ENCODE measurements at places on chromosomes 7 and 10.

GRCh38 chr10:119762805-119763798 is 37.3 kb downstream of the INPP5F start:
- H3K4me1 ChIP-seq = peaks cover 10% of the 10 kb centered on the region
- peaks cover 2% of the 10 kb centered on the region for H3K36me3 ChIP-seq
- no peak overlapping the region for H3K4me3 ChIP-seq
- no peak overlapping the region for H3K27ac ChIP-seq
- no peak for DNase-seq

DNA sequence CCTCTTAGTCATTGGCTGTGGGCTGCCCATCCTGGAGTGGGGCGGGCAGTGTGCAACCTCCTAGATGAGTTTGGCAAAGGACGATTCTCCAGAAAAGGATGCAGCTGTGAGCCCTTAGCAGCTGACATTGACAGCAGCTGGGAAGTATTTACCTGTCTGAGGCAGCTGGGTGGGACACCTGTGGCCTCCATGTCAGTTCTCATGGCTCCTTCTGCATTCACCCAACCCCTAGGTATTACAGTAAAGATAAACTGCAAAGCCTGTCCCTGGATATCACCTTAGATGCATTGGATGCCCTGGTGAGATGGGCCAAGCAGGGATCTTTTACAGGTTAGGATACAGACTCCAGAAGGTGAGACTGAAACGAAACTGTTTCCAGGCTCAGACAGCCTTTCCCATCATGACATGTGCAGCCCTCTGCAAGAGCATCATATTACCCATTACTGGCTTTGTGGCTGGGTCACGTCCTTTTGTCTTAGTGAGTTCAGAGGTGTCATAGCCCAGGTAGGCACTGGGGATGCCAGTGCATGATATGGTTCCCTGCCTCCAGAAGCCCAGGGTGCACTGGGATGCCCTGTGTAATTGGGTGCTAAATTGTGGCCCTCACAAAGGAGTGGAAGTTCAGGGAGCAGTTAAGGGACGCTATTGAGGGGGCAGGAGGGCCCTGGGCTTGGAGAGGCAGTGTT is 28.9 kb downstream of the MINDY4 start:
- no peak overlapping the region for H3K27ac ChIP-seq
- H3K4me3 ChIP-seq = no peak overlapping the region
- no peaks in the 10 kb centered on the region for H3K27me3 ChIP-seq
- peaks cover 21% of the 10 kb centered on the region for H3K4me1 ChIP-seq
- H3K36me3 ChIP-seq = peaks cover 9% of the 10 kb centered on the region

GRCh38 chr10:25582961-25583360 is 351.1 kb upstream of the MYO3A start:
- no peak overlapping the region for H3K4me3 ChIP-seq
- H3K27me3 ChIP-seq = no peaks in the 10 kb centered on the region
- H3K36me3 ChIP-seq = peaks cover 24% of the 10 kb centered on the region
- H3K4me1 ChIP-seq = peaks cover 21% of the 10 kb centered on the region

DNA sequence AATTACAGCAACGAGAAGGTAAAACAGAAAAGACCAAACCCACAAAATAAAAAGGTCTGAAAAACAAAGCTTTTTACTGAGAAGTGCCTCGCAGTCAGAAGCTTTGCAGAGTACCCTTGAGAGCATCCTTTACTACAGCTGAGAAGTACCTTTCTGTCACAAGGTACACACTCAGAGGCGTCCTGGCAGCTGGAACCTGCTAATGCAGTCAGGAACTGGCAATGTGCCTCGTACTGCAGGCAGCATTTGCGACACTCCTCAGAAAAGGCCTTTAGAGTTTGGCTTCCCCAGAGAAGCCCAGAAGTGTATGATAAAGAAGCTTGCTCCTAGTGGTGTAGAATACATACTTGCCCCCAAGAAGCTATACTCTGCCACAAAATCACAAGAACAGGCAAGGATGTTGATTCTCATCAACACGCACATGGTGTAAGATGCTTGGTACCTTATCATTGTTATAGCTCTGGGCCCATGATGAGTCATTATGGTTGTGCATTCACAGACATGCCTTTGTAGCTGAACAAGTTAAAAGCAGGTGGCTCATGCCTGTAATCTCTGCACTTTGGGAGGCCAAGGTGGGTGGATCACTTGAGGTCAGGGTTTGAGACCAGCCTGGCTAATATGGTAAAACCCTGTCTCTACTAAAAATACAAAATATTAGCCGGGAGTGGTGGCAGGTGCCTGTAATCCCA is 2.0 kb upstream of the GTPBP4 start:
- no peaks in the 10 kb centered on the region for H3K27me3 ChIP-seq
- peaks cover 24% of the 10 kb centered on the region for H3K4me1 ChIP-seq
- H3K4me3 ChIP-seq = peak overlapping the region; percentile 92
- peaks cover 11% of the 10 kb centered on the region for H3K36me3 ChIP-seq
- DNase-seq = no peak

GRCh38 chr7:103989200-103989784 is at the start of gene RELN:
Gene RELN (minus strand): TSS chr7:103989658. CDS start chr7:103989356, 302 bp downstream.
- H3K36me3 ChIP-seq = no peaks in the 10 kb centered on the region
- peak within 1 kb of the TSS; percentile 76 for H3K4me3 ChIP-seq
- DNase-seq = peak; percentile 47

GRCh38 chr10:72082856-72083789 is 5.2 kb downstream of the SPOCK2 start:
- no peak overlapping the region for H3K4me3 ChIP-seq
- peaks cover 43% of the 10 kb centered on the region for H3K4me1 ChIP-seq
- H3K27me3 ChIP-seq = peaks cover 36% of the 10 kb centered on the region
- H3K27ac ChIP-seq = no peak overlapping the region

DNA sequence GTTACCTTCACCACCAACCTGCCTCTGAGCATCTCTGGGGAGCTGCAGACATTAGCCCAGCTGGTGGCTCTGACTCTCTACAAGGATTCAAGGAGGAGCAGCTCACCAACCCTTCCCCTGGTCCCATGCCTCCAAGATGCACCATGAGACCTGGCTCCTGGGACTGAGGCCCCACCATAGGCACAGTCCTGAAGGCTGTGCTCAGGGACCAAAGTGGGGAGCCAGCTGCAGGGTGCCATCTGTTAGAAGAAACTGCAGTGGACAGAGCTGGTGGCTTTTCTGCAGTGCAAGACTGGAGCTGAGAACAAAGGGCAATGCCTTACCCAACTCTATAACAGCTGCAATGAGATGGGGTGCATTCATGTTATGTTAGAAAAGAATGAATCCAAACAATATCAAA is 581.6 kb downstream of the TCERG1L start:
- no peak overlapping the region for H3K27ac ChIP-seq
- peaks cover 9% of the 10 kb centered on the region for H3K27me3 ChIP-seq
- peaks cover 27% of the 10 kb centered on the region for H3K4me1 ChIP-seq
- no peak for DNase-seq
- H3K36me3 ChIP-seq = no peaks in the 10 kb centered on the region

- H3K36me3 ChIP-seq = no peaks in the 10 kb centered on the region
- no peaks in the 10 kb centered on the region for H3K4me1 ChIP-seq
- H3K27ac ChIP-seq = no peak overlapping the region
- no peak for DNase-seq
- no peak overlapping the region for H3K4me3 ChIP-seq
Observed at GRCh38 chr7:16471933-16472332, 6.4 kb upstream of the SOSTDC1 start.

DNA sequence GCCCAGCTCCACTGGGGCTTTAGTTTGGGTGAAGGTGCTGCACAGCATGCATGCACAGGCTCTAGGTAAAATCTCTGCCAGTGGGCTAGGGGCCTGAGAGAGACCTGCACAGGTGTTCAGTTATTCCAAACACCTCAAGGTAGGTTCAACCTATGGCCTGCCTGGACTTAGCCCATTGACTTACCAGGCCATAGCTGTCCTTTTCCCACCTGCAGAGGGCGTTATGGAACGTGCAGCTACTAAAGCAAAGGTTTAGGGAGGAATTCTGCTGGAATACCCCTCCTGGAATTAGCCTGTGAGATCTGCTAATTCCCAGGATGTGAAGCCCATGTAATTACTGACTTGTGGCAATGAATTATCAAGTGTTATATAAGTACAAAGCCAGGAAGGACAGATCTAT is 3.6 kb downstream of the VWC2 start:
- H3K36me3 ChIP-seq = no peaks in the 10 kb centered on the region
- H3K4me1 ChIP-seq = peaks cover 16% of the 10 kb centered on the region
- peaks cover 83% of the 10 kb centered on the region for H3K27me3 ChIP-seq
- DNase-seq = no peak
- no peak overlapping the region for H3K27ac ChIP-seq

GRCh38 chr7:41817386-41817785 is 114.5 kb upstream of the INHBA start:
- no peak for DNase-seq
- H3K27ac ChIP-seq = no peak overlapping the region
- no peak overlapping the region for H3K4me3 ChIP-seq
- peaks cover 2% of the 10 kb centered on the region for H3K4me1 ChIP-seq

DNA sequence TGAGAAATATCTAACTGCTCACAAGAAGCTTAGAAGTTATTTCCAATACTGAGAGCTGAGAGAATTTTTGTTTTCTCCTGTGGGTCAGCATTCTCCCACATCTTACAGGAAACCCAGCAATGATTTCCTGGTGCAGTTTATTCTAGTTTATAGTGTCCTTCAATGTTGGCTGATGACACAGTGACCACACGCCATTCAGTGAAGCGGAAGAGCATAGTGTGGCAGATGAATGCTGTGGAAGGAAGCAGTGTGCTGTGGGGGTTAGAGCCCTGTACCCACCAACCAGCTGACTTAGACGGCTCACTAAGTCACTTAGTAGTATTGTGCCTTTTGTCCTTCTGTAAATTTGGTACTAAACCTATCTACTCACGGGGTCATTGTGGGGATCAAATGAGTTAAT is 1.4 kb upstream of the TMEM26 start:
- peaks cover 73% of the 10 kb centered on the region for H3K27me3 ChIP-seq
- H3K36me3 ChIP-seq = no peaks in the 10 kb centered on the region
- no peak for DNase-seq
- peaks cover 26% of the 10 kb centered on the region for H3K4me1 ChIP-seq
- no peak overlapping the region for H3K27ac ChIP-seq

- H3K4me3 ChIP-seq = no peak overlapping the region
- DNase-seq = peak; percentile 26
- no peaks in the 10 kb centered on the region for H3K27me3 ChIP-seq
- peaks cover 22% of the 10 kb centered on the region for H3K4me1 ChIP-seq
Observed at GRCh38 chr7:13920053-13920697, 69.3 kb downstream of the ETV1 start.

- no peaks in the 10 kb centered on the region for H3K4me1 ChIP-seq
- no peak for DNase-seq
- peaks cover 3% of the 10 kb centered on the region for H3K27me3 ChIP-seq
- no peaks in the 10 kb centered on the region for H3K36me3 ChIP-seq
Observed at GRCh38 chr7:146557971-146558469, 441.4 kb downstream of the CNTNAP2 start.

GRCh38 chr7:95628831-95629439 is 32.6 kb upstream of the PDK4 start:
- no peak for DNase-seq
- H3K4me1 ChIP-seq = no peaks in the 10 kb centered on the region
- no peaks in the 10 kb centered on the region for H3K36me3 ChIP-seq
- H3K4me3 ChIP-seq = no peak overlapping the region

DNA sequence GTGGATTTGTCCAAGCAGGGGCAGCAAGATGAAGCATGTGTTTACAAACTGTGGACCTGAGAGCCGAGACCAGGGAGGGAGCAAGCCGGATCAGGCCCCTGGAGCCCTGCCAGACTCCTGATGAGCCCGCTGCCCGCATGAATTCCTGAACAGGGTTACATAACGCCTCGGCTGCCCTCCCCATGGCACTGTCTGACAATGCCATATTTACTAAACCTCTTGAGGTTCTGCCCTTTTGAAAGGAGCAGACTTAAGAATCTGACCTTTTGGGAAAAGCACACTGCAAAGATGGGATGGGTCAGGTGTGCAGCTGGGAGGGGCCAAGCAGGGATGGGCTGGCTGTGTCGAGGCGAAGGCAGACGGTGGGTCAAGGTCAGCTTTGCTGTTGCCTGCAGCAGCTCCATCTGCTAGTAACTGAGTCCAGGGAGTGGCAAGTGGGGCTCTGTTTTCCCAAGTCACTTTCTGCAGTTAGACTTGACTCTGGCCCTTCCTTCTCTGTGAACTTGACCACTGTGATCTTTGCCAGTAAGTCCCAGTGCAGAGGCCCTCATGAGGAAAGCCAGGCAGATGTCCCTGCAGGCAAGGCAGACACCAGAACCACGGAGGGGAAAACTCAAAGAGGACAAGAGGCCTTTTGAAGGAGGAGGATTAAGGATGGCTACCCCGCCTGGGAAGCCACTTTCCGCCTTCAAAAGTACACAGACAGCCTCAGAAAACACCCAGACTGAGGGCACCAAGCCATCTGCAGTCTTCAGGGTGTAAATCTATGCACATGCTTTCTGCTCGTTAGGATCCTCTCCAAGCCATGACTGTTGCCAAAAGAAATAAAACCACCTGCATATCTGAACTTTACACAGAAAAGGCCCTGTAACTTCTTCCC is 175.8 kb downstream of the TNS3 start:
- peaks cover 33% of the 10 kb centered on the region for H3K36me3 ChIP-seq
- H3K4me1 ChIP-seq = peaks cover 33% of the 10 kb centered on the region
- H3K4me3 ChIP-seq = no peak overlapping the region
- no peaks in the 10 kb centered on the region for H3K27me3 ChIP-seq
- no peak for DNase-seq

GRCh38 chr10:83352588-83352987 is 786.7 kb upstream of the GHITM start:
- H3K4me1 ChIP-seq = no peaks in the 10 kb centered on the region
- no peak overlapping the region for H3K4me3 ChIP-seq
- H3K27ac ChIP-seq = no peak overlapping the region
- no peak for DNase-seq

DNA sequence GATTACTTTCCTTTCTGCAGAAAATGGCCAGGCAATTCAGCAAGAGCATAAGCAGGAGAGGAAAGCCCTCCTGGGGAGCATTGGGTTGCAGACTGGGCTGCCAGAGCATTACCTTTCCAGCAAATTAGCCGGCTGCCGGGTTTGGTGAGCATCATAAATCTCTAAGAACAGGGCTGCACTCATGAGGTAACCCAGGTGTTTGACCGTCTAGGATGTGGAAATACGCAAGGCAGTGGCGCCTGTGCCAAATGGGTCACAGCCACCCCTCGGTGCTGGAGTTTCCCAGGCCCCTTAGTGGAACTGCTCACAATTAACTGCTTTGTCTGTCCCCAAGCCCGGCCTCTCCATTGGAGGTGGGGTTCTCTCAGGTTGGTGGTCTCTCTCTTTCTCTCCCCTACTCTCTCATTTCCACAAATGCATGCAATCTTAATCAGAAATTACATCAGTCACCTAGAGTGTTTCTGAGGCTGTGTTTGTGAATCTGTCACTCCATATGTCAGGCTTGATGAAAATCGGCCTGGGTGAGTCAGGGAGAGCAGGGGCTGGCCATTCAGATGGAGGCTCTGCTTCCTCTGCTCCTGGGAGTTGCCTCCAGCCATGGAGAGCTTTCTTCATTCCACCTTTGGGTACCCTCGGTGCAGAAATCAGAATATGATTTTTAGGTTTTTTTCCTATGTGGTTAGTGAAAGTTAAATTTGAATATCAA is 26.7 kb downstream of the PTN start:
- no peak overlapping the region for H3K4me3 ChIP-seq
- H3K4me1 ChIP-seq = peaks cover 8% of the 10 kb centered on the region
- no peaks in the 10 kb centered on the region for H3K36me3 ChIP-seq
- DNase-seq = no peak
